HT1080 (cell line): ENCODE measurements at places on chromosomes 13 and 19. TPM values are rescaled to one million over a fixed set of nuclear protein-coding genes. Genes with fewer than 3 reads are reported as not detected.
A peak's percentile ranks its signal among the peaks of the same experiment; 100 is the strongest.

DNA sequence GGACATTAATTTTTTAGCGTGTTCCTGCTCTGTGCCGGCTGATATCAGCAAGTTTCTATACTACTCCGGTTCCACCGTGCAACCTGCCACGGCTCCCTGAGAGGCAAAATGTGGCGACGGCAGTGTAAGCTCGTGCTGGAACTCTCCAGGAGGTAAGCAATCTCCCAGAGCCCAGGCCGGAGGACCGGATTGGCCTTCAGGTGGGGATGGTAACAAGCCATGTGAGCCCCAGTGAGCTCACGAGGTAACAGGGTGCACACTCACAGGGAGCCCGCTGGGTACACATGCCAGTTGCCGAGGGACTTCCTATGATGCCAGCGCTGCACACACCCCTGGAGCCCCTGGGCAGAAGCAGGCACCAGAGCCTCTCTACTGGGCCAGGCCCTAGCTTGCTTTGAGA lies 38.5 kb downstream of the NAXD start:
- DNase-seq = no peak

The PSMC4 gene
- total RNA-seq = 324 and 370 TPM in 2 replicates

The SLC10A2 gene
- total RNA-seq = not detected in 2 replicates

DNA sequence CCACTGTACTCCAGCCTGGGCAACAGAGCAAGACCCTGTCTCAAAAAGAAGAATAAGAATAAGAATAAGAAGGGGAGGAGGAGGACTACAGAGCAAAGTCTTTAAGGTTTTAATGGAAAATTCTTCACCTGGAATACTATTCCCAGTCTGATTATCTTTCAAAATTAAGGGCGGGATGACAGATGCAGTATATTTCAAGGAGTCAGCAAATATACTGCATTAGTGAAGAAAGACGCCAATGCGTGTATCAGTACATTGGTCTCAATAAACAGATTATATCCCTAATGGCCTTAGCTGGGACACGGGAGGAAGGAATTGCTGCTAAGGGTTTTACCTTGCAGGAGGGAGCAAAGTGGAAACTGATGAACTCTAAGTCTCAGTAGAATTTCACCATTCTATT lies 54.1 kb upstream of the PDCD5 start:
- no peak for DNase-seq

GRCh38 chr13:77583581-77583980 lies 48.1 kb downstream of the SCEL start:
- DNase-seq = no peak

DNA sequence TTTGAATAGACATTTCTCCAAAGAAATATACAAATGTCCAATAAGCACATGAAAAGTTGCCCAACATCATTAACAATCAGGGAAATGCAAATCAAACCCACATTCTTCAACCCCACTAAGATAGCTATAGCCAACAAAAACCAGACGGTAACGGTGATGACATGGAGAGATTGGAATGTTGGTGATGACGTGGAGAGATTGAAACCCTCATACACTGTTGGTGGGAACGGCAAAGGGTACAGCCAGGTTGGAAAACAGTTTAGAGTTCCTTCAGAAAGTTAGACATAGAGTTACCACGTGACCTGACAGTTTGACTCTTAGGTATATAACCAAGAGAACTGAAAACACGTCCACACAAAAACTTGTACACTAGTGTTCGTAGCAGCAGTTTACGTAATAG lies 48.1 kb downstream of the TNFRSF19 start:
- DNase-seq = peak; percentile 91

GRCh38 chr13:39665763-39666162 lies 10.3 kb downstream of the COG6 start:
- DNase-seq = no peak

GRCh38 chr13:23608701-23609413 lies 38.6 kb downstream of the TNFRSF19 start:
- DNase-seq = no peak

GRCh38 chr13:100234524-100235136 lies 145.7 kb downstream of the PCCA start:
- peak; percentile 8 for DNase-seq

The TNFSF9 gene
- 35.7 and 45.9 TPM in 2 replicates for total RNA-seq

DNA sequence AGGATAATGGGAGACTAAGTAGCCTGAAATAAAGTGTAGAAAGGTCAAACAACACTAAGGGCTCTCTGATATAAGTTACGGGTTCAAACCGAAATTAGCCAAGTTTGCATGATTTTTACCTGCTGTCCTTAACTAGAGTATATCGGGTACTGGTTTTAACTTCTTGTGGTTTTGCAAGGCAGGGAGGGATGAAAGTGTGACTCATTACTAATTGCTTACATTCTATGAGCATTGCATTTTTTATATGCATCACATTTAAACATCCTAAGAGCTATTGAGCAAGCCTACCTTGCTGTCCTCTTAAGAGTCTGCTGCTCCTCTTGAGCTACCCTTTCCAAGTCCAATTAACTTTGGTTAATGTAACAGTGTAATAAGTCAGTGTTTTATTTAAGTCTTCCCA lies 415.4 kb downstream of the SLITRK5 start:
- DNase-seq = peak; percentile 70

- DNase-seq = no peak
Measured at GRCh38 chr13:29508876-29509252, 86.6 kb downstream of the SLC7A1 start.

The ARHGAP33 gene
- 1.3 and 1.8 TPM in 2 replicates for total RNA-seq

The AKAP8 gene
- 30.8 and 32.1 TPM in 2 replicates for total RNA-seq

GRCh38 chr13:45662162-45662561 lies 40.0 kb upstream of the CBY2 start:
- no peak for DNase-seq

GRCh38 chr19:30240904-30241695 lies 131.1 kb upstream of the ZNF536 start:
- no peak for DNase-seq

DNA sequence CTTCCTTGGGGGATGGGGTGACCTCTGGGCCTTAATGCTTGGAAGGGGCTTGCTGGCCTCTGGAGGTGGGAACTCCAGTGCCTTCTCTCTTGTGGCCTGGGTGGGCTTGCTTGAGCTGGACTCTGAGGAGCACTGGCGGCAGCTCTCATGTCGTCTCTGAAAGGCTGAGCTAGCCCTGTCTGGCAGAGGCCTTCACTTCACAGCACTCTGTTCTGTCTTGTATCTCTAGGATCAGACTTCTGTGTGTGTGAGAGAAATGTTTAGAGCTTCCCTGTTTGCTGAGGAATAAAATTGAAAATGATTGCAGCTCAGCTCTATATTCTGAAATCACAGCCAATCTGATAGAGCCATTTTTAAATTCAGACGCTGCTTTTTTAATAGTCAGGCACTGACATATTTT lies 185.3 kb downstream of the KCNRG start:
- no peak for DNase-seq

DNA sequence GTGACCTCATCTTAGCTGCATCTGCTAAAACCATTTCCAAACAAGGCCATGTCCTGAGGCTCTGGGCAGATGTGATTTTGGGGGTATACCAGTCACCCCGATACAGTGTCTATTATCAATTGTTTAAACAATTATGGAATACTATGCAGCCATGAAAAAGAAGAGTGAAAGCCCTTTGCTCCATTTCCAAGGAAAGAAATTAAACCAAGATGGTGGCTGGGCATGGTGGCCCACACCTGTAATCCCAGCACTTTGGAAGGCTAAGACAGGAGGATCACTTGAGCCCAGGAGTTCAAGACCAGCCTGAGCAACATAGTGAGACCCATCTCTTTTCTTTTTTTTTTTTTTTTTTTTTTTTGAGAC lies 763 bp downstream of the TEKTIP1 start:
- DNase-seq = no peak

The ZNF729 gene
- not detected in 2 replicates for total RNA-seq

The MCEMP1 gene
- not detected in 2 replicates for total RNA-seq

DNA sequence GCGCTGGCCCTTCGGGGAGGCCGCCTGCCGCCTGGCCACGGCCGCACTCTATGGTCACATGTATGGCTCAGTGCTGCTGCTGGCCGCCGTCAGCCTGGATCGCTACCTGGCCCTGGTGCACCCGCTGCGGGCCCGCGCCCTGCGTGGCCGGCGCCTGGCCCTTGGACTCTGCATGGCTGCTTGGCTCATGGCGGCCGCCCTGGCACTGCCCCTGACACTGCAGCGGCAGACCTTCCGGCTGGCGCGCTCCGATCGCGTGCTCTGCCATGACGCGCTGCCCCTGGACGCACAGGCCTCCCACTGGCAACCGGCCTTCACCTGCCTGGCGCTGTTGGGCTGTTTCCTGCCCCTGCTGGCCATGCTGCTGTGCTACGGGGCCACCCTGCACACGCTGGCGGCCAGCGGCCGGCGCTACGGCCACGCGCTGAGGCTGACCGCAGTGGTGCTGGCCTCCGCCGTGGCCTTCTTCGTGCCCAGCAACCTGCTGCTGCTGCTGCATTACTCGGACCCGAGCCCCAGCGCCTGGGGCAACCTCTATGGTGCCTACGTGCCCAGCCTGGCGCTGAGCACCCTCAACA lies 1.2 kb downstream of the F2RL3 start:
- no peak for DNase-seq

GRCh38 chr13:64936879-64937278 lies 2293.3 kb downstream of the PCDH9 start:
- no peak for DNase-seq

DNA sequence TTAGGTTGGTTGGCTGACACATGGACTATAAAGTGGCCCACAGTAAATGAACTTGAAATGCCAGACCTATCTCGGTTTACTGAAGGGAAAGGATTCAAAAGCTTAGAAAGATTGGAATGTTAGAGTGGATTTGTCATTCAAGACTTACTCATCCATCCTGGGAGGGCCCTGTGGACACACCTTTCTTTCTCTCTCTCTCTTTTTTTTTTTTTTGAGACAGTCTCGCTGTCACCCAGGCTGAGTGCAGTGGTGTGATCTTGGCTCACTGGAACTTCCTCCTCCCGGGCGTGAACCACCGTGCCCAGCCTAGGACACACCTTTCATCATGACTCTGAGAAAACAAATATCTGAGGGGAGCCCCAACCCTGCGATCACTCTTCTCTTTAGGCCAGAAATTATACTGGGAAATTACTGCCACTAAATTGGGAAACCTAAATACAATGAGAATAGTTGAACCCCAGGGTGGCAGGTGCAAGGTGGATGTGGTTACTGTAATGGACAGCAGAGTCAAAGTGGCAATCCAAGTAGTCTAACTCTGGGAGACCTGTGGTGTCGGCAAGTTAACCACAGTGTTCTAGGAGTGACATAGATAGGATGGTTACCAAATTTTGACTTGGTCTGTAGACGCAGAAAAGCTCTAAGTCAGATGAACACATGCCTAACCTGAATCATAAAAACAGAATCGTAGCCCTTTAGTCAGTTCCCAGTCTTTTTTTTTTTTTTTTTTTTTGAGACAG lies 47.1 kb upstream of the ZMYM5 start:
- peak; percentile 92 for DNase-seq

GRCh38 chr19:40585241-40585981 lies 8.7 kb downstream of the SHKBP1 start:
- peak; percentile 95 for DNase-seq

DNA sequence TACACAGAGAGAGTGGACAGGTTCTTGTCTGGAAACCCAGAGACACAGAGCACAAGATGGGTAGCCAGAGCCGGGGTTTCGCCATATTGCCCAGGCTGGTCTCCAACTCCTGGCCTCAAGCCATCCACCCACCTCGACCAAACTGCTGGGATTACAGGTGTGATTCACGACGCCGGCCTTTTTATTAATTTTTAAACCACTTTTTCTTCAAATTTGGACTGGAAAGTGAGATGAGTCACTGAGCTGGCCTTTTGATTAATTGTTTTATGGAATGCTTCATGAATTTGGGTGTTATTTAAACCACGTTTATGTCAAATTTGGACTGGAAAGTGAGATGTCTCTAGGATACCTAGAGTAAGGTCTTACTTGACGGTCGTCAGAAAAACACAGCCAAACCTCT lies 12.1 kb upstream of the IGFL1 start:
- no peak for DNase-seq

DNA sequence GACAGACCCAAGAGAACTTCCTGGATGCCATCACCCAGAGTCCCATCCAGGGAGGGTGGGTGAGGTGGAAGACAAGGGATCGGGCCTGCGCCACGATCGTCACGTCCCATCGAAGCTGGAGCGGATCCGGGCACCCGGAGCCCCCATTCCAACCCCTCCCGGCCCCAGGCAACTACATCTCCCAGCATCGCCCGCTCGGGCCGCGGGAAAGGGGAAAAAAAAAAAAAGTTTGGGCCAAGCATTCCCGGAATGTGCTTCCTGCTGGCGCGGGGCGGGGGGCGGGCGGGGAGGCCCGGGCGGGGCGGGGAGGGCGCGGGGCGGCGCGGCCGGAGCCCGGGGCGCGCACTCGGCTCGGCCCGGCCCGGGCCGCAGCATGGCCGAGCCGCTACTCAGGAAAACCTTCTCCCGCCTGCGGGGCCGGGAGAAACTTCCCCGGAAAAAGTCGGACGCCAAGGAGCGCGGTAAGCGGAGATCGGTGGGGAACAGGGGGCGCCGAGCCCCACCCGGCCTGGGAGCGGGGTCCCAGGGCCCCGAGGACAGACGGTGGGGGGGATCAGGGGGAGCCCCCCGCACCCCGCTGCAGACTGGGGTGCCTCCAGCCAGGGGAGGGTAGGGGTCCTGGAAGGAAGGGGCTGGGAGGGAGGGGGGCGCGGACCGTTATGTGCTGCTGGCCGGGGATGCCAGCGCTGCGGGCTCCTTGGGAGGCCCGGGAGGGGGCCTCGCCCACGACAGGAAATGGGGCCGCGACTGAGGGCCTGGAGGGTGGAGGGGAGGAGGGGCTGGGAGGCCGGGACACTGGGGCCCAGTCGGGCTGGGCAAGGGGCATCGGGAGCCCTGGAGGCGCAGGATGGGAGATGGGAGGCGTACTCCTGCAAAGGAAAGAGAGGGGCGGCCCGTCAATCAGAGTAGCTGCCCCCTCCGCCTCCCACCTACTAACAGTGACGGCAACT lies at the start of gene SYDE1:
Gene SYDE1, plus strand, starts transcription at position 341 of the 950 bp plus-strand sequence. Its CDS starts 33 bp downstream, at position 374.
- DNase-seq = peak; percentile 63

DNA sequence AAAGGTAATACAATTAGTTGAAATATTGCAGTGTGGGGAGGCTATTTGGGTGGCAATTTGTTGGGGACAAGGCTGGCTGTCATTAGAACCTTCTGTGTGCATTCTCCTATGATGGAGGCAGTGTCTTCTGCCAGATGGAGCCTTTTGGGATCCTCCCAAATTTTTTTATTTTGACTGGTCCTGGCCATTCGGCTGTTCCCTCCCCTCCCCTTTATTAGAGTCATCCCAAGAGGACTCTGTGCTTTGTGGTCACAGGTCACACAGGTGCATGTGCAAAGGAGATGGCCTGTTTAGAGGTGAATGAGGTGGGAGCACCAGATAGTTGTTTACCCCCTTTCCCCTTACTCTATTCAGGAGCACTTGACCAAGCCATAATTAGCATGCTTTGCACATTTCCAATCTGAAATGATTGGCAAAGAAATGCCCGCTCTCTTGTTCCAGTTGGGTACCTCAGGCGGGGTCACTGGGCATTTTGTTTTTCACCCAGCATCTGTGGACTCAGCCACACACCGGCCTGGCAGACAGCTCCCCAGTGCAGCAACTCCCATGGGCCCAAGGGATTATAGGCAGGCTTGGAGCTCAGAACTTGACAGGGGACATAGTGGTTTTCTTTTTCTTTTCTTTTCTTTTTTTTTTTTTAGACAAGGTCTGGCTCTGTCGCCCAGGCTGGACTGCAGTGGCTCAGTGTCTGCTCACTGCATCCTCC lies 19.8 kb downstream of the GATAD2A start:
- DNase-seq = no peak

- DNase-seq = peak; percentile 36
Measured at GRCh38 chr19:3459089-3459881, 21.0 kb downstream of the SMIM24 start.

- no peak for DNase-seq
Measured at GRCh38 chr19:1513499-1514294, 878 bp upstream of the ADAMTSL5 start.

The ZNF135 gene
- total RNA-seq = 0.03 TPM in 1 of 2 replicates, not detected in the other

The LAIR1 gene
- total RNA-seq = not detected in 2 replicates
